GM23338 (cell line): ENCODE measurements at places on chromosomes 12 and 14.

- no peaks in the 10 kb centered on the region for H3K27me3 ChIP-seq
- H3K4me3 ChIP-seq, result no peak overlapping the region
- H3K27ac ChIP-seq, result no peak overlapping the region
- peaks cover 31% of the 10 kb centered on the region for H3K4me1 ChIP-seq
- H3K36me3 ChIP-seq, result peaks cover under 1% of the 10 kb centered on the region; the same call in 1 of the 2 replicates
These were observed 4.7 kb downstream of the NFYB start for GRCh38 chr12:104133321-104133720.

- peaks cover 4% of the 10 kb centered on the region; the same call in 1 of the 2 replicates for H3K4me1 ChIP-seq
- H3K27me3 ChIP-seq, result no peaks in the 10 kb centered on the region
- no peak overlapping the region for H3K4me3 ChIP-seq
- peak; percentile 83 for DNase-seq
- peaks cover 48% of the 10 kb centered on the region for H3K36me3 ChIP-seq
These were observed 20.5 kb downstream of the SARNP start for GRCh38 chr12:55797068-55797467.

- H3K27ac ChIP-seq, result no peak overlapping the region
- no peaks in the 10 kb centered on the region for H3K27me3 ChIP-seq
- H3K4me3 ChIP-seq, result no peak overlapping the region
- no peaks in the 10 kb centered on the region for H3K4me1 ChIP-seq
- H3K36me3 ChIP-seq, result no peaks in the 10 kb centered on the region
These were observed 6.9 kb upstream of the CMKLR1 start for GRCh38 chr12:108345716-108346633.

DNA sequence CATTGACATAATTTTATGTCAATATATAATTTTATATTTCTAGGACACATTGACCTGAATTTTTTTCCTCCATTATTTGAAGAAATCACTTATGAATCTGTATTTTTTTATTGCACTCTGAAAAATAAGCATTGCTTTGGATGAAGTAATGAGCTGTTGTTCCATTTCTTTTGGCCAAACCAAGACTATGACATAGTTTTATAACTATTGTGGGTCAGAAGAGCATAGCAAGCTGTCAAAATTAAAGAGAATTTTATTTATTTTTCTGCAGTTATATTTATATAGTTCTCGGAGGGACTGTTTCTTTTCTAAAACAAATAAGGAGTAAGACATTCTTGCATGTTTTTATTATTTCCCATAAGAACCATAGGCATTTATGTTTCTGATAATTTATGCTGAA lies 8.5 kb downstream of the C12orf75 start:
- no peak for DNase-seq
- 0 out of 2 replicates have a peak, but pooled peaks cover 3% of the 10 kb centered on the region for H3K36me3 ChIP-seq
- H3K27ac ChIP-seq, result no peak overlapping the region
- no peak overlapping the region for H3K4me3 ChIP-seq
- peaks cover 30% of the 10 kb centered on the region for H3K4me1 ChIP-seq

- no peak overlapping the region for H3K4me3 ChIP-seq
- no peaks in the 10 kb centered on the region for H3K27me3 ChIP-seq
- H3K36me3 ChIP-seq, result no peaks in the 10 kb centered on the region
These were observed 113.1 kb upstream of the TMCC3 start for GRCh38 chr12:94763462-94763861.

DNA sequence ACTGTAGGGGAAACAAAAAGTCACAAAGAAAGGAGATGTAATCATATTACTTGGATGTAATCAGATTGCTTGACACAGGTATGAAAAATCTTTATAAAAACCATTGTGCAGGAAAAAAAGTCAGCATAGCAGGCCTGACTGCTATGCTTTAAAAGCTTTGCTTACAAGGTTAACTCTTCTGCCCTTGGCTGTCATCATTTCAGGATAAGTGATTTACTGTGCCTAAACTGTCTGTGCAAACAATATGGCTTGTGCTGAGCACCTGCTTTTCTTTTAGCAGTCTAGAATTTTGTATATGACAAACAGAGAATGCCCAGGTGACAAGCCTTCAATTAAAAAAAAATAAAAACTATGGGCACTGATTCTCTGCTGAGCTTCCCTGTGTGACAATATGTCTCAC lies 63.8 kb upstream of the PLEKHG7 start:
- H3K36me3 ChIP-seq, result no peaks in the 10 kb centered on the region
- H3K4me1 ChIP-seq, result no peaks in the 10 kb centered on the region
- H3K27ac ChIP-seq, result no peak overlapping the region

DNA sequence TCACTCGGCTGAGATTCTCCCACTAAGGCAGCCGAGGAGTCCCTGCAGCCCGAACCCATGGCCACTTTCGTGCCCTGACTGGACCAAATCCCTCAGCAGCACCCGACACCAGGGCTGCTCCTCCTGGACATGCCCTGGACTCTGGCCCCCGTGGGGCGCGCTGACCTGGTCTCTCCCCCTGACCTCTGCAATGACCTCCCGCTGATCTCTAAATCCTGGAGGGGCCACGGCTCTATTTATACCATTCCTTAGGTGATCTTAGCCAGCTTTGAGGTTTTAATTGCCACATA lies 148.4 kb downstream of the PIWIL1 start:
- H3K4me1 ChIP-seq, result no peaks in the 10 kb centered on the region
- no peaks in the 10 kb centered on the region for H3K27me3 ChIP-seq
- no peaks in the 10 kb centered on the region for H3K36me3 ChIP-seq
- no peak overlapping the region for H3K4me3 ChIP-seq
- DNase-seq, result no peak

- DNase-seq, result no peak
- H3K27ac ChIP-seq, result no peak overlapping the region
- H3K4me1 ChIP-seq, result no peaks in the 10 kb centered on the region
- no peaks in the 10 kb centered on the region for H3K36me3 ChIP-seq
- H3K4me3 ChIP-seq, result no peak overlapping the region
These were observed 67.7 kb downstream of the GXYLT1 start for GRCh38 chr12:42076976-42077375.

DNA sequence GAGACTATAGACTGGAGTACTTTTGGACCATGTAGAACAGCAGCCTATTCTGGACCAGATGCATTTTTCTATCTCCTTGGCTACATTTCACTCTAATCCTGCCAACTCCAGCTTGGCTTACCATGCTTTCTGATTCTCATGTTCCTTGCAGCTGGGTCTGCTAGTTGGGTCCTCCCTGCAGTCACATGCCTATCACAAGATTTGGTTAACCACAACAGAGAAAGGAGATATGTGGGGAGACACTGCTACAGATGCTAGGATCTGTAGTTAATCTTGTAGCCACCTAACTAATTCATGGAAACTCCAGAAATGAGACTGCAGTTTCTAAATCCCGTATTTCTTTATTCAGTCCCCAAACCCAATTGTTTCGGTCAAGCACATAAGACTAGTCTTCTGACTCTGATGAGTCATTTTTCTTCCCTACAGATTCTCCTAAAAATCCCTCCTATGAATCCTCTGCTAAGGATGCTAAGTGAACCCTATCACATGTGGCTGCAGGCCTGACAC lies 410.6 kb downstream of the DAD1 start:
- no peak overlapping the region for H3K27ac ChIP-seq
- H3K36me3 ChIP-seq, result no peaks in the 10 kb centered on the region
- DNase-seq, result no peak

GRCh38 chr14:36478782-36479181 lies 41.2 kb downstream of the NKX2-1 start:
- H3K36me3 ChIP-seq, result no peaks in the 10 kb centered on the region
- no peaks in the 10 kb centered on the region for H3K27me3 ChIP-seq
- DNase-seq, result no peak
- H3K27ac ChIP-seq, result no peak overlapping the region
- H3K4me1 ChIP-seq, result no peaks in the 10 kb centered on the region

DNA sequence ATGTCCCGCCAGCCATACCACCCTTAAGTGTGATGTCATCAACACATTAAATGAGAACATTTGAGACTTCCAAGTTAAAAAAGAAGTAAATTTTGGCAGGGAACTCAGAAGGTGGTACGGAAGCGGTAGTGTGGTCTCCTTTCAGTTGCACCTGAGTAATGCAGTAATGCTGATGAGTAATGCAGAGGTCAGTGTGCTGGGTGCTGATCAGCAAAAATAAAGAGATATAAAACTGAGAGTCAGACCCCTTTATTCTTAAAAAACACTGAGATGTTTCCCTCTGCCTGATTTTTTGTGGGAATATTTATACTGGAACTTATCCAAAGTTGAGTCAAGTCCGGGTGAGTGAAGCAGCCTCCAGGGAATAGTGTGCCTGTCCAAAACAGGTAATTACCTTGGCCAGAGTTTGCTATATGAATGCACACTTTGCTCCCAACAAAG lies 370.6 kb upstream of the PRICKLE1 start:
- no peak for DNase-seq
- no peak overlapping the region for H3K27ac ChIP-seq
- no peaks in the 10 kb centered on the region; the same call in 1 of the 2 replicates for H3K4me1 ChIP-seq
- H3K4me3 ChIP-seq, result no peak overlapping the region
- no peaks in the 10 kb centered on the region for H3K36me3 ChIP-seq
- H3K27me3 ChIP-seq, result no peaks in the 10 kb centered on the region

- H3K4me1 ChIP-seq, result peaks cover 43% of the 10 kb centered on the region
- no peak for DNase-seq
- H3K27ac ChIP-seq, result peak overlapping the region; percentile 69
- no peaks in the 10 kb centered on the region for H3K27me3 ChIP-seq
These were observed 25.0 kb downstream of the SH2B3 start for GRCh38 chr12:111430433-111431353.
